Kidney glomerular epithelial cell (primary cell): ENCODE measurements at places on chromosomes 5 and 9.

DNA sequence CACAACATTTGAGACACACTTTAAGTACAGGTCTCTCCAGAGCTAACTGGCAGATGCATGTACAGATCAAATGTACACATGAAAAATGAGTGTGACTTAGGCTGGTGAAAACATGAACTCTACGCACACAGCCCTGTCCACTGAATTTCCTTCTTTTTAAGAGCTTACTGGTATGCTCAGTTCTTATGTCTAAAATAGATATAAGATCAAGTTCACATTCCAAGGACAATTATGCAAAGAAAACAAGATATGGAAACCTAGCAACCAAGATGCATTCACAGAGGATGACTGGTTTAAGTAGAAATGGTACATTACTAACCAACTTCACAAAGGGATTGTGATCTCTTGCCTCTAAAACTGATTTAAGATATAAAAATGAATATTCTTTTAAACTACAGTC is 56.7 kb downstream of the TLE1 start:
- no peak for DNase-seq

- DNase-seq = no peak
Measured at GRCh38 chr5:95857185-95857945, 34.8 kb upstream of the GLRX start.

DNA sequence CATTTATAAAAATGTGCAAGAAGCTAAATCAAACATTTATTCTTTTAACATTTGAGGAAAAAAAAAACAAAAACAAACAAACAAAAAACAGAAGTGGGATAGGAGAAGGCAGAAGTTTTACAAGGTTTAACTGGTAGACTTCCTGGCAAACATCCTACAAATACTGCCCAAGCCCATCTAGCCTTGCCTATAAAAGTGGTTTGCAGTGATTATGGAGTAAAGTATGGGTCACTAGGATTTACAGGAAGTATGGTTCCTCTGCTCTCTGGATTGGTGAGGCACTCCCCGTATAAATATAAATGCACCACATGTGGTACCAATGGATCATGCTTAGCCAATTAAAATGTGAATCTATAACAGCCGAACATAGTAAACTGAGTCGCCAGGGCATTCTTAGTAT is 291.9 kb downstream of the EDIL3 start:
- DNase-seq = no peak

- DNase-seq = no peak
Measured at GRCh38 chr9:79001012-79001411, 570.8 kb upstream of the TLE4 start.

DNA sequence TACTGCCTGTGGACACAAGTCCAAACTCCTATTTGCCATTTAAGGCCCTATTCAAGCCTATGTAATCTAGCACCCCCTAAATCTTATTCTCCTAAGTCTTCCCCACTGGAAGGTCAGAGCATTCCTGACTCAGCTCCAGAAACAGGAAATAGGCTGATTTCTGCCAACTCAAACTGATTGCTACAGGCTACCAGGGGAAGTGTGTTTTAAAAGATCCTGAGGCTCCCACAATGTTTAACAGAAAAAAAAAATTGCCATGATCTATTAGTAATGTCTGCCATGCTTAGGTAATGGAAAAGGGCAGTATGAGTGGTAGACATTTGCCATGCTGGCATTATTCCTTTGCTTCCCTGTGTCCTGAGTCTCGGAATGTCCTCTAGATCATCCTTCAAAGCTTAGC is 65.8 kb upstream of the BRINP1 start:
- DNase-seq = no peak

DNA sequence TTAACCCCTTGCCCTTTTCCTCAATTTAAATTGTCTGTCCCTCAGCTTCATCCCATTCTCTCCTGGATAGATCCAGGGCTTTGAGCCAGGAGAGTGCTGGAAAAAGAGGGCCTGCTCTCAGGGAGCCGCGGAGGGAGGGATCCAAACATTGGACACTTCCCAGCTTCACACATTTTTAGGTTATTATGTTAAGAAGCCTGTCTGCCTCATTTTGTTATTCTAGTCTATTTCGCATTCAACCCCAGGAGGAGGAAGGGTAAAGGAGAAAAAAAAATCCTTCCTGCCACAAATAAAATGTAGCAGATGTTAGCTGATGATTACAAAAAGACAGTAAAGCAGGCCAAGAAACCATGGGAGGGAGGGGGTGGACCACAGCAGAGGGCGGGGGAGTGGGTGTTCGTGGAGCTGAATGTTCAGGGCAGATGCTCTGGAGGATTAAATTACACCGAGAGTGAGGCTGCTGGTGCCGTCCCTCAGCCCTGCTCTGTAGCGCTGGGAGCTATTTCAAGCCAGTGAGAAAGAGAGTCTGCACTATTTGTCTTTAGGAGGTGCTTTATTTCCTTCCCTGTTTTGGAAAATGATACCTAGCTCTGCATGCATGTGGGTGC is 60.6 kb upstream of the ZFR start:
- peak; percentile 23 for DNase-seq

- no peak for DNase-seq
Measured at GRCh38 chr9:77424993-77425392, 223.1 kb downstream of the GNA14 start.

- no peak for DNase-seq
Measured at GRCh38 chr5:56873056-56873455, 36.3 kb upstream of the SETD9 start.

DNA sequence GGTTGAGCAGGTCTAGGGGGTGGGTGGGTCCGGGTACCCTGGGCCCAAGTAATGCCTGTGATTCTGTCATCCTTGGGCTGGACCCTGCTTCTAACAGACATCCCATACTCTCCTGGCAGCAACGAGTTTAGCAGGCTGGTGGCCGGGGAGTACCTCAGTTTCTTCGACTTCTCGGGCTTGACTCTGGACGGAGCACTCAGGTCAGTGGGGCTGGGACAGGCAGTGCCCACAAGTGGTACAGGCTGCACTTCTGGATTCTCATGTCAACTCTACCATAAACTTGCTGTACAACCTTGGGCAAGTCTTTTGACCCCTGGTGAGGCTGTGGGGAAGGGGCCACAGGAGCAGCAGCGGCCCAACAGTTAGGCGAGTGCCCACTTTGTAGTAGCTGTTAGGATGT is 21.8 kb downstream of the PSD2 start:
- no peak for DNase-seq

DNA sequence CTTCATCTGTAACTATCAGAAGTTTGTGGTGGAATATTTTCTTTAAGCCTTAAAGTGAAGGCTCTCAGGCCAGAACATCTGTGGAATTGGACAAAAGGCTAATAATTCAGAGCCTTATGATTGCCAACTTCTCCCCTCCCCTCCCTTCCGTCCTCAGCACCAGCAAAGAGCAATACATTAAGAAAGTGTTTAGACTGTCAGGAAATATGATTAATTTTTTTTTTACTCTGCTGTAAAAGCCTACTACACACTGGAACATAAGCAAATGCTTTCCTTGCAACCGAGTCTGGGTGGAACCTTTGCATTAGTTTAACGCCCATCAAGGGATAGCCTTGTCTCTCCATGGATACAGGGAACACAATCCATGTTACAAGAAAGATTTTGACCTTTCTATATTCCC is 110.3 kb upstream of the TARS1 start:
- DNase-seq = no peak

DNA sequence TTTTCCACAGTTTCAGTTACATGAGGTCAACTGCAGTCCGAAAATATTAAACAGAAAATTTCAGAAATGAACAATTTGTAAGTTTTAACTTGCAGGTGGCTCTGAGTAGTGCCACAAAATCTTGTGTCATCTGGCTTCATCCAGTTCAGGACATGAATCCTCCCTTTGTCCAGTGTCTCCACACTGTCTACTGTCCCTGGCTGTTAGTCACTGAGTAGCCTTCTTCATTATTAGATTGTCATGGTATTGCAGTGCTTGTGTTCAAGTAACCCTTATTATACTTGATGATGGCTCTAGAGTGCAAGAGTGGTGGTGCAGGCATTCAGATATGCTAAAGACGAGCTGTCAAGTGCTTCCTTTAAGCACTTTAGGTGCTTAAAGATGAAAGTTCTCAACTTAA is 65.3 kb downstream of the CFAP95 start:
- no peak for DNase-seq

- no peak for DNase-seq
Measured at GRCh38 chr9:98637381-98637780, 71.4 kb downstream of the GABBR2 start.

DNA sequence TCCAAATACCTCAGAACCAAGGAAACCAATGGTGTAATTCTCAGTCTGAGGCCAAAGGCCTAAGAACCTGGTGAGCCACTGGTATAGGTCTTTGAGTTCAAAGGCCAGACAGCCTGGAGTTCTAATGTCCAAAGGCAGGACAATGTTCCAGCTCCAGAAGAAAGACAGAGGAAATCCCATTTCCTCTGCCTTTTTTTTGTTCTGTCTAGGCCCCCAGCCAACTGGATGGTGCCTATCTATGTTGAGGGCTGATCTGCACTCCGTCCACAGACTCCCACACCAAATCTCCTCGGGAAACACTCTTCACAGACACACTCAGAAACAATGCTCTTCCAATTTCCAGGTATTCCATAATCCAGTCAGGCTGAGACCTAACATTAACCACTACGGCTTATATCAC is 30.1 kb downstream of the FNIP1 start:
- DNase-seq = no peak

DNA sequence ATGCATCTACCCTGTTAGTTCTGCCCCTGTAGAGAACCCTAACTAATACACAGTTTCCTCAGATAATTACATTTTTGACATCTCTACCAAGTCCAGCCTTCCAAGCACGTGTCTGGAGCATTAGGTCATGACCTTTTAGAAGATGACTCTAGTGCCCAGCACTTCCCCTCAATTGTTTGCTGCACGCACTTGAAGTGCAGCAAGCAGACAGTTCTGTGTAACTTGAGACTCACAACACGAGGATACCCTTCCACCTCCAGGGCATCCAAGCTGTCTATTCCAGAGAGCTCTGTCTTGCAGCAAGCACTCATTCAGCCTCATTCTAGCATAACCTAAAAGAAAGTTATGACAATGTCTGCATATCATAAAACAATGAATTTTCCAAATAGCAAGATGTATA is 1410.5 kb upstream of the CDH18 start:
- no peak for DNase-seq

- no peak for DNase-seq
Measured at GRCh38 chr9:76342858-76343257, 51.4 kb downstream of the RFK start.

GRCh38 chr5:120096413-120096812 is 367.7 kb upstream of the PRR16 start:
- DNase-seq = peak; percentile 18

DNA sequence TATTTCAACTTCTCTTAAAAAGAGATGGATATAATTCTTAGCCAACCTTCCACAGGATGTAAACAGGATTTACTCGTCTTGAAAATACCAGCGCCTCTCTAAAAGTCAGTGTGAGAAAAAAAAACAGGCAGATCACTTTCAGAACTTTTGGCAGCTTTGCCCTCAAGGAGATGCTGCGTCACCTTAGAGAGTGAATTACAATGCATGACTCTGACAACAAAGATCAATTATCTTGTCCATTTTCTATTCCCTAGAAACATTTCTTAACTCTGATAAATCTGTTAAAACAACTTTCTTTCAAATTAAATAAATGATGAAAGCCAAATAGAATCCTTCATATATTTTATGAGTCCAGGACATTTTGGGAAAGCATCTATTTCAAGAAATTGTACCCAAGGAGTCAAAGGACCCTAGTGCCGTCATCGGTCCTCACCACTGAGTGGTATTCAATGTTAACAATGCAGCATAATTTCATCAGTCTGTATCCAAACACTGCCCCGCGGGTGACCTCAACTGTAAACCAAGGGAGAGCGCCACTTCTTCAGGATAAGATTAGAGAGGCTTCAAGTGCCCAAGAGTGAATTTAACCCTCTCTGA is 536.0 kb downstream of the PDE4D start:
- DNase-seq = no peak

- DNase-seq = no peak
Measured at GRCh38 chr9:137222190-137223077, at the start of gene RNF208. RNF208 (minus strand) TSS chr9:137222240; CDS start chr9:137221212, 1,028 bp downstream.

DNA sequence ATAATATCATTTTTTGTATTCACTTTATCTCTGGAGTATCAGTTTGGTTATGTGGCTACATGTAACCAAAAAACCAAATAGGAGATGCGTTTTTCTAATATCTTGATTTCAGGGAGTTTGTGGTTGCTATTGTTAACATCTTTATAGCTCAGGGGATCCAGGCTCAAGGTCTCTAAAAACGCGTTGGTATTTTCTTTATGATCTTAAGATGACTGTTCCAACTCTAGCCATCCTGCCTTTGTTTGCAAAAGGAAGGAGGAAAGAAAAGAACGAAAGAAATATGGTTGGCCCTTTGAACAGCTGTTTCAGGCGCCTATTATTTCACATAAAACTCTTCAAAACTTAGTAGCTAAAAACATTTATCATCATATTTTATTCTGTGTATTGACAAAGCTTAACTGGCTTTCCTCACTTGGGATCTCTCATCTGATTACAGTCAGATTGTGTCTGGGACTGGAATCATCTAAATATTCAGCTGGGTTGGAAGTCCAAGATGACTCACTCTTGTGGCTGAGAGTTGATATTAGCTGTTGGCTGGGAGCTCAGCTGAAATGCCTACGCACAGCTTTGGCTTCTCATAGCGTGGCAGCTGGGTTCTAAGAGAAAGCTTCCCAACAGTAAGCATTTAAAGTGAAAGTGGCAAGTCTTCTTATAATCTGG is 60.1 kb downstream of the FAM174A start:
- peak; percentile 63 for DNase-seq

- DNase-seq = peak; percentile 49
Measured at GRCh38 chr5:63401436-63402046, 560.7 kb downstream of the HTR1A start.

- DNase-seq = no peak
Measured at GRCh38 chr9:88503081-88503844, 31.7 kb upstream of the NXNL2 start.

DNA sequence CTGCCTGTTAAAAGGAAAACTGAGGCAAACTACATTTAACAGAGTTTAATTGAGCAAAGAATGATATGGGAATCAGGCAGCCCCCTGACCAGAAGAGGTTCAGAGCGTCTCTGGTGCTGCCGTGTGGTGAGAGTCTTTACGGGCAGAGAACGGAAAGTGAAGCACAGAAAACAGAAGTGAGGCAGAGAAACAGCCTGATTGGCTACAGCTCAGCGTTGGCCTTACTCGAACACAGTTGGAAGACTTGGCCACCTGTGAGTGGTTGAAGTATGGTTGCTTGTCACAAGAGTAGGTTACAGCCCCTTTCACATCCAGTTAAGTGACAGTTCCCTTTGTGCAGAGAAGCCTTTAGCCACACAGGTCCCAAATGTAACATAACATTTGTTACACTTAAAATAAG is 16.9 kb upstream of the FBP1 start:
- DNase-seq = no peak

- peak; percentile 62 for DNase-seq
Measured at GRCh38 chr5:17216176-17216973, 1.1 kb upstream of the BASP1 start.
